ENCODE measurements at places on chromosomes 2 and 18.

DNA sequence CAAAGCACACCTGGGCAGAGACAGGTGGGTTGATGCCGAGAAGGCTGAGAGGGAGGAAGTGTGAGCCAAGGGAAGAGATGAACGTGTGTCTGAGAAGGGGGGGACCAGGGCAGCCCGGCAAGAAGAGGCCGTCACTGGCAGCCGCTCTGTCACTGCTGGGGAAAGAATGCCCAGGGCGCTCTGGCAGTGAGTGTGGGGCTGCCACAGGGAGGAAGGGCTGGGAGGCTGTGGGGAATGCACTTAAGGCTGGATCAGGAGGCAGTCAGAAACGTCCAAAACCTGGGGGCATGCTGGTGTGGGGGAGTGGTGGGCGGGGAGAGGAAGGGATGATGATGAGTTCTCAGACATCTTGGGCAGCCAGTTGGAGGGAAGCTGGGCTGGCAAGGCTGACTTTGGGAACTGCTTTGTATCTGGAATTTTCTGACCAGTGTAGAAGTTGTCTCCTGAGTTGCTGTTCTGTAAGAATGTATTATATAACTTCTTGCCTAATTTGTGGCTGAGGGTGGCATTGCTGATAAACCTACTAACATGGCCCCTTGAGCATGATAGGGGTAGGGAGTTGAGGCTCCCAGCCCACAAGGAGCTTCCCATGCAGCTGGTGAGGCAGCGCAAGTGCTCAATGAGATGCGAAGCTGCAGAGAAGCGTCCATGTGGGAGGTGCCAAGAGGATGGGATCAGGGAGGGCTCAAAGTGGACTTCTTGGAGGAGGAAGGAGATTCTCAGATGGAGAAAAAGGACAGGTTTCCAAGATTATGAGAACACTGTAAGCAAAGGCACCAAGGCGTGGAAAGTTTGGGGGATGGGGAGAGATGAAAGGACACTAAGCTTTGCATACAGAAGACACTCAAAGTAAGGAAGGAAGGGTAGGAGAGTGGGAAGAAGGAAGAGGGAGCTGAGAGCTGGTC lies 185.1 kb upstream of the HAAO start:
- no peak for DNase-seq

DNA sequence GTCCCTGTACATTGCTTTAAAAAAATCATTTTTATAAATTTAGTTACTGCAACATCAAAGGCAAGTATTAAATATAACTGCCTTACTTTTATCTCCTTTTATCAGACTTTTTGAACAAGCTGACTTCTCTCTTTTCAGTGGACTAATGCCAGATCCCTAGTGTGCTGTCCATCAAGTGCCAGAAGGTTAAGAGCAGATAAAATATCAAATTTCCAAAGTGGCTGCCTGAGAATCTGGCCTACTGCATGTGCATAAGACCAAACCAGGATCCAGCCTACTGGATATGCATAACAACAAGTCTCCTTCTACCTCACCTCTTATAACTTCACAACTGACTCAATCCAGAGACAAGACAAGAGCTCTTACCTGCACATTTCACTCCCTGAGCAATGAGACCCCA lies 59.8 kb upstream of the CHRNA1 start:
- DNase-seq = no peak

DNA sequence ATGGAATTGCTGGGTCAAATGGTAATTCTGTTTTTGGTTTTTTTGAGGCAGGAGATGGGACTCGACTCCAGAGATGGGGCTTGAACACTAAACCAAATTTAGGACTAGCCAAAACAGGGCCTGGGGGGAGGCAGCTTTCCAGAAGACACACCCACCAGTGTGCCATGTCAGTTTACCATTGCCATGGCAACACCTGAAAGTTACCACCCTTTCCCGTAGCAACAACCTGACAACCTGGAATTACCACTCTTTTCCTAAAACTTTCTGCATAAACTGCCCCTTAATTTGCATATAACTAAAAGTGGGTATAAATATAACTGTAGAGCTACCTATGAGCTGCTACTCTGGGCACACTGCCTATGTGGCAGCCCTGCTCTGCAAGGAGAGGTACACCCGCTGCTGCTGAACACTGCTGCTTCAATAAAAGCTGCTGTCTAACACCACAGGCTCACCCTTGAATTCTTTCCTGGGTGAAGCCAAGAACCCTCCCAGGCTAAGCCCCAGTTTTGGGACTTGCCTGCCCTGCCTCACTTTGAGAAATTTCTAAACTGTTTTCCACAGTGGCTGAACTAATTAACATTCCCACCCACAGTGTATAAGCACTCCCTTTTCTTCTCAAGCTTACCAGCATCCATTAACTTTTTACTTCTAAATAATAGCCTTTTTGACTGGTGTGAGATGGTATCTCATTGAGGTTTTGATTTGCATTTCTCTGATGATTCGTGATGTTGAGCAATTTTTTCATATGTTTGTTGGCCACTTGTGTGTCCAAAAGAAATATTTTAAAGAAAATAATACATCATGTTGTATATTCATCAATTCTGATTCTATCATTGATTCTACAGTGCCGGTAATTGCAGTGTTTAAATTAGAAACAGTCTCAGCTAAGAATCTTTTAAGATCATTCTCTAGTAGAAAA lies 10.6 kb downstream of the CDK15 start:
- no peak for DNase-seq

GRCh38 chr2:168090366-168091135 lies 156.8 kb downstream of the STK39 start:
- DNase-seq = no peak

DNA sequence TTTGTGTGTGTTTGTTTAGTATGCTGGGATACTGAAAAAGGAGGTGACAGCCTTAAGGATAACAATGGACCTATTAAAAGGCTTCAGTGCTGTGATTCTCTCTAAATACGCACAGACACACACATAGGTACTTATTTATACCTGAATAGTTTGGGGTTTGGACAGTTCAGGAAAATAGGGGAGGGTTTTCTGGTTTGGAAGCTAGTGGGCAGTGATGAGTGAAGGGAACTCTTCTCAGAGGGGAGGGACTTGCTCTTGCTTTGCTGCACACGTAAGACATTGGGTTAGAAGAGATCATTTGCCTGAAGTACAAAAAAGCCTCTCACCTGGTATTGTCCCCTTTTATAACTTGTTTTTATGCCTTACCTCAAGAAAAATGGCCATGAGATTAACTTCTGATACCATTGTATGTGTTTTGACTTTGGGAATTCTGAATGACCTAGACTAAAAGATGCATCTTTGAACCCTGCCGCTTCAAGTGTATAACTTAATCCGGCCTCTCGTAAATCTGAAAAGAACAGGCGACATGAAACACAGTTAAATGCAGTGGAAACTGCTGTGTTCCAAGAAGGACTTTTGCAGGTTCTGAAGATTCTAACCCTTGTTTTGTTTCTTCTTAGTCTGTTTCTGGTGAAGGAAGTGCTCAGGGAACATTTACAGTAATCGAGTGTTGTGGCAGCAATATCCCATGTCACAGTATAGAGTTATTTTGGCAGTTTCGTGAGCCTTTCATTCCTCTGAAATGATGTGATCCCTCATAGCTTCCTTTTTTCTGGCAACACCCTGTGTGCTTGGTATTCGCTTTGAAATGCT lies 2.5 kb downstream of the CRIM1 start:
- DNase-seq = no peak

DNA sequence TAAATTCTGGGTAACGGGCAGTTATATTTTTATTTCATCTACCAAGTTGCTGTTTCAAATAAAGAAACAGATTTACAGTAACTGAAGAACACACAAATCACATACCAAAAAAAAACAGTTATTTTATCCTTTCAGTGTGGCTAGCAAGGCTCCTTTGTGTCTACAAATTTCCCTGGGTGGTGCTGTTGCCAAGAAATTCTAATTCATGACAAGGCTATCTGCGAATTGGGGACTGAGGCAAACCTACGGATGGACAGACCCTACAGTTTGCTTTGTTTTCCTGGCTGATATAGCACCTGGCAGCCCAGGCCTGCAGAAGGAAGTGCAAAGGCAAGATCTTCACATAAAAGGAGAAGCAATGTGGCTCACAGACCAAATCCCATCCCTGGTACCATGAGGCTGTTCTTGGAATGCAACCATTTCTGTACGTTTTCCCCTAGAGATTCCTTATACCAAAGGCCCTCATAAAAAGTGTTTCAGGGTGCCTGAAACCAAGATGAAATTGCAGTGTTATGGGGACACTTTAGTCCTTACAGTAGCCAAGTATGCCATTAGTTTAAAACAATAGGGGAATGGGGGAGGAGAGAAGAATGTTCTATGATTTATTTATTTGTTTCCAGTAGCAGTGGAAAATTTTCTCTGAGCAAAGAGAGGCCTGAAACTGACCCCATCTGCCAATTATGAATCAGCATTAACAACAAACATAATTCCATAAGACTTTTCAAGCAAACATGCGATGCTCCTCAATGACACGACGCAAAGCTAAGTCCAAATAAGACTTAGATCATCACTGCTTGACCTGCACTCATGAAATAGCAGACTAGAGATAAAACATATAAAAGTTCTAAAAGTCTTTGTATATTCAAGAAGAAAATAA lies 4.3 kb downstream of the KLF7 start:
- no peak for DNase-seq

- no peak for DNase-seq
Observed at GRCh38 chr2:188292348-188293239, 920 bp downstream of the GULP1 start.

Data from NCI-H1436 (cell line).